Hematopoietic multipotent progenitor cell treated with erythropoietin and hydrocortisone succinate and interleukin-3 and kit ligand, for 4 days (in vitro differentiated cells): ENCODE measurements at places on chromosomes 5 and 9.

- DNase-seq, result no peak
Measured at GRCh38 chr9:129643706-129644105, 1.8 kb upstream of the ASB6 start.

GRCh38 chr5:34043099-34043876 is at the start of gene C1QTNF3:
Gene C1QTNF3, minus strand, starts transcription at chr5:34043213. Its CDS starts 88 bp downstream, at chr5:34043125.
- peak; percentile 15 for DNase-seq

- DNase-seq, result peak; percentile 76
Measured at GRCh38 chr9:17810728-17811571, 232.1 kb downstream of the SH3GL2 start.

DNA sequence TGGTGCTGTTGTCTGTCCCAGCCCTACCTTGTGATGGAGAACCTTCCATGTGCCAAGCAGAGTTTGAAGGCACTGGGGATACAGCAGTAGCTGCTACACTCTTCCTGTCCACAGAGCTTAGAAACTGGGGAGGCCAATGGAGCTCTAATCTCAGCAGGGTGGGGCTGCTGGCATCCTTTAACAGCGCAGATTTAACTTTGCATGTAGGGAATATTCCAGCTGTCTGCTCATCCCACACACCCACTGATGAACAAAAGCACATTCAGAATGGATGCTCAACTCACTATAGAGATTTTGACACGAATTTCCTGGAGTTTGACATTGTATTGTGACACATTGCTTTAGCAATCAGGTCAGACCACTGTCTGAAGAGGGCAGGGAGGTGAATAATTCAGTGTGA is 49.0 kb downstream of the TMEM215 start:
- DNase-seq, result no peak

DNA sequence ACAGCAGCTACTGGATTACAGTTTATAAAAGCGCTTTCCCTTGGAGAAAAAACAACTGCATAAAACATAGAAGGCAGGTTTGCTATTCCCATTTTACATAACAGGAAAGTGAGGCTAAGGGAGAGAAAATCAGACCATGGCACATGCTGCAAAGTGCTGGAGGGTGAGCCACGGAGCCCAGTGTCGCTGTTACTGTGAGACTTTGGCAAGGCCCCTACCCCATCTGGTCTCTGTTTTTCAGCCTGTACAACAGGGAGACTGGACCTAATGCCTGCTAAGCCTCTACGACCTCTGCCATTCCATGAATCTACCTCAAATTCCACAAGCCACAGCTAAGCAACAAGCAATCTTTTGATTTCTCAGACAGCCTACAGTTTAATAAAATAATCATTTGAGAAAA is 139.2 kb downstream of the GABBR2 start:
- DNase-seq, result no peak

GRCh38 chr5:98899456-98899855 is 29.4 kb downstream of the CHD1 start:
- no peak for DNase-seq

DNA sequence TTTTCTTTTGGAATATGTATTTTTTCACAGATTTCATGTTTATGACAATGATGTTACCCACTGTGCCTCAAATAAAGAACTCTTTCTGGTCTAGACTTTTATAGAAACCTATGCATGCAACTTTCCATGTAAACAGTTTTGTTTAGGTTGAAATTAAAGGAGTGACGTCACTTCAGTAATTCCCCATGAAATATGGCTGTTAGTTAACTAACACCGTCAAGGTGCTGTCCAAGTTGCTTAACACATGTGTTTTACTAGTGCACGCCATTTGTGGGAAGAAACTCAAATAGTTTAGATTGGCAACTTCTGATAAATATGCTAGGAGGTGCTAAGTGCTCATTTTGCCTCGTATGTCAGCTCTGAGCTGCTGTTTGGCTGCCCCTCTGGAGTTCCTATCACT is 102.2 kb downstream of the FBN2 start:
- no peak for DNase-seq

- no peak for DNase-seq
Measured at GRCh38 chr5:73706963-73707362, 81.0 kb downstream of the ARHGEF28 start.

- peak; percentile 61 for DNase-seq
Measured at GRCh38 chr5:134086943-134087305, 27.6 kb upstream of the TCF7 start.

DNA sequence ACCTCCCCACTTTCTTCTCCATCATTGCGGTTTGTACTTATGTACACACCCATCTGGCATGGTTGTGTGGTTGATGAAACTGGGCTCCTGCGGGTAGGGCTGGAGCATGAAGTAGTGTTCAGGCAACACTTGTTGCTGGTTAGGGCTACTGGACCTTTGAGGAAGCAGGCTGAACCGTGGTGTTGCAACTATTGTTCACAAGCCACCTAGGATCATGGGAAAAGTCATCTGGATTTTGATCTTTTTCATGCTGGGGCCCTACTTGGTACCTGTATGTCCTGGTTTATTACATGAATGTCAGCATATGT is 40.1 kb upstream of the TIFAB start:
- DNase-seq, result peak; percentile 33

- DNase-seq, result no peak
Measured at GRCh38 chr9:114086607-114087006, 8.5 kb upstream of the AMBP start.

GRCh38 chr5:56663523-56663922 is 151.8 kb upstream of the MAP3K1 start:
- no peak for DNase-seq

DNA sequence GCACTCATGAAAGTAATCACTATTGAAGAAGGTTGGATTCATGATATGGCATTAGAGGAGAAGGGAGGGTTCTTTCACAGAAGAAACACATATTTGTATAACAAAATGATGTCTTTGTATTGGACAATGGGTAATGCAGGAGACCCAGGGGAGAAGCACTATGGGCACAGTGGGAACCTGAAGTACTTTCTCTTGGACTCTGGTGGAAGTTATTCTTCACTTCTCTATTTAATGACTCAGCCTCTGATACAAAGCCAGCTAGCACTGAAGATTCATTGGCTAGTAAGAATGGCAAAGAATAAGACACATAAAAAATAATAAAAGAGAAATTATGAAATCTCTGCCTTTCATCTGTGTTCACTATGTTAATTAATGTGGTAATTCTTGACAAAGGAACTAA is 149.9 kb upstream of the PRR16 start:
- no peak for DNase-seq

DNA sequence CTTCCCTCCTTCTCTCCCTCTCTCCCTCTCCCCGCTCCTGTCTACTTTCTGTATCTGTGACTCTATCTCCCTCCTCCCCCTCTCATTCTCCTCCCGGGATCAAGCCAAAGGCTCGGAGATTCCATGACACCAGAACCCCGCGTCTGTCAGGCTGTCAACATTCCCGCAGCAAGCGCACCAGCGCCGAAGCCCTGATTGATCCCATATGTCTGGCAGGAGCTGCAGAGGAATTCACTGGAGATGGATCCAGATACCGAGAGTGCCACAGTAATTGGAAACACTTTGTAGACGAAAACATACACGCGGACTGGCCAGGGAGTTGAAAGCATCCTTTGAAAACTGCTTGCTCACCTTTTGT is 300 bp upstream of the SVEP1 start:
- DNase-seq, result no peak

DNA sequence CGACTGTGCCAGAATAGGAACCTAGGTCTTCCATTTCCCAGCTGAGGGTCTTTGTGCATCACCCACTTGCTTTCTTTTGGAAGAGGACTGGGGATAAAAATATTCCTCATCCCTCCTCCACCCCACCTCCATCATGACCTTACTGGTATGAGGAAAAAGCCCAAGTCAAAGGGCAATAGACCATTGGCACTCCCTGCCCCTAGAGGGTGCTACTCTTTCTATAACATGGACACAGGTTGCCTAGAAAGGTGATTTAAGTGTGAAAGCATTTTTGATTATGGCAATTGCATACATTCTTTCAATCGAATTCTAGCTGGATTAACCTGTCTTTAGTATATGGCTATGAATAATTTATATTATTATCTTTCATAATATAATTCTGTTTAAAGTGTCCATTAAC is 22.8 kb upstream of the ZNF618 start:
- peak; percentile 47 for DNase-seq

DNA sequence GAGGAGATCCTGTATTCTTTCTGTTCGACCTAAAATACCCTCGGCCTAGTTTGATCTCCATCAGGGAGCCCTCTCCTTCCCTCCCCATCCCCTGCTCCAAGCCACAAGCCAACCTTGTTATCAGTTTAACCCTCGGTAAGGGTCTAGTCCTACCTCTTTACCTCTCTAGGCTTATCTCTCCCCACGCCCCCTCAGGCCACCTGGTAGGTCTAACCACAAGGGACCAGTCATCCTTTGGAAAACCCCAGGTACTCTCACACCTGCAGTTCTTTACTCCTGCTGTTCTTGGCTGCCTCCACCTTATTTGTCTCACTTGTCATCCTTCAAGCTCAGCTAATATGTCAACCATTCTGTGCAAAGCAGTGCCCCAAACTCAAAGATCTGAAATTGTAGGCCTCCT is 78.7 kb downstream of the RAD23B start:
- DNase-seq, result no peak

- peak; percentile 10 for DNase-seq
Measured at GRCh38 chr5:95380103-95380628, 11.0 kb upstream of the FAM81B start.

DNA sequence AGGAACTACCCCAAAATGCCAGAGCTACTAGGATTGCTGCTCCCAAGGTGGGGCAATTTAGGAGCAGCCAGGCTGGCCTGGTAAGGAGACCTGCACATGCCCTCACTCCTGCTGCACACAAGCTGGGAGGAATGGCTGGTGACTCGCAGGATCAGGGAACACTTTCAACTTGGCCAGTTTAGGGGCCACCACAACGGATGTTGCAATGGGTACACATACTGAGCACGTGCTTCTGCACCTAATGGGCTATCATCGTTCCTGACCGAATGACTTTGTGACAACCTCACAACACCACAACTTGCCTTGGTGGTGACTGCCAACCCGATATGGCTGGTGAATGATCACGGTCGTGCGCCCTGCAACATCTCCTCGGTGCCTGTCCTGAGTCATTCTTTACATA is 172.0 kb downstream of the ROR2 start:
- no peak for DNase-seq

GRCh38 chr9:105299190-105299854 is 54.9 kb downstream of the SLC44A1 start:
- peak; percentile 95 for DNase-seq

- DNase-seq, result no peak
Measured at GRCh38 chr5:159243385-159243784, 19.7 kb upstream of the UBLCP1 start.

- no peak for DNase-seq
Measured at GRCh38 chr5:54881286-54882005, 103.9 kb downstream of the ESM1 start.

DNA sequence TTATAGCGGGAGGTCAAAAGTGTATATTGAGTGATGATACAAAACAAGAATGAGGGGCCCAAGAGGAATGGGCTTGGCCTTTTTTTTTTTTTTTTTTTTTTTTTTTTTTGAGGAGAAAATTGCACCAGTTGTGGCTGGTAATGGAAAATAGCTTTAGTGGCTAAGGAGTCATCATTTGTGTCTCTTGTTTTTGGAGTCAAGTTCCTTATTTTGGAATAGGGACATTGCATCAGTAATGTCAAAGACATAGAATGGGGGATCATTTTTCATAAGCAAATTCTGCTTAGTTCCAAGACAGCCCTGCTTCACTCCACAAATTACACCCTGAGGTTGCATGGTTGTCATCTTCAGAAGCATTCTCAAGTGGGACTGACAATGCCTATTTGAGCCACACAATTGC is 137.4 kb downstream of the STK32A start:
- DNase-seq, result no peak

- DNase-seq, result no peak
Measured at GRCh38 chr9:121242219-121242958, 25.6 kb upstream of the GSN start.

- peak; percentile 70 for DNase-seq
Measured at GRCh38 chr9:110142868-110143481, 65.0 kb downstream of the C9orf152 start.

DNA sequence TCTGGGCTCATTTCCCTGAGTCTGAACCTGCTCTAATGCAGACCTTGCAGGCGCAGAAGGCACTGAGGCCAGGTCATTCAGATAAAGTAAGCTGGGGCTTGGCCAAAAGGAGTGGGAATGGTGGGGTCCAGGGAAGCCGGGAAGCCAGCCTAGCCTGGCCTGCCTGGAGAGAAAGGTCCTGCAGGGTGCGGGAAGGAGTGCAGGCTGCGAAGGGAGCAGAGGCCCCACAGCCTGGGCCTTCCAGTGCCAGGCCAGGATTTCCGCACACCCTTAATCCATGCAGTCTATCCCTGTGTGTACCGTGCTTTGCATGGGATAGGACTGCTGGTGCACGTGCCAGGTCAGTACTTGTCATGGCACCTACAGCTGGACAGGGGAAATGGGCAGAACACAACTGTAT is 3.6 kb upstream of the STING1 start:
- DNase-seq, result no peak

DNA sequence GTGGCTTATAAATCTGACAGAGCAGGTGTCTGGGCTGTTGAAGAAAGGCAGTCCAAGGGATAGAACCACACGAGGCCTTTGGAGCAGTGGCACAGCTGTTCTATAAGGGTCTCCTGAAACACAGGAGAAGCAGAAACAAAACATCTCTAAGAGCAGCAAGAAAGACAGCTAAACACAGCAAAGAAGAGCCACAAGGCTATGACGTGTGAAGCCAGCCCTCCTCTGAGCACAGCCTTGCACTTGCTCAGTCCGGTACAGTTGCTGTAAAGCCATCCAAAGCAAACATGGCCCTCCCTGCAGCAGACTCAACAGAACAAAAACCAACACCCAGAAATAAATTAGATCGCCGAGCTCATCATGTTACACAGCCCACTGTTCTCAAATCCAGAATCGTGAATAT is 2.6 kb upstream of the GZMK start:
- DNase-seq, result no peak

DNA sequence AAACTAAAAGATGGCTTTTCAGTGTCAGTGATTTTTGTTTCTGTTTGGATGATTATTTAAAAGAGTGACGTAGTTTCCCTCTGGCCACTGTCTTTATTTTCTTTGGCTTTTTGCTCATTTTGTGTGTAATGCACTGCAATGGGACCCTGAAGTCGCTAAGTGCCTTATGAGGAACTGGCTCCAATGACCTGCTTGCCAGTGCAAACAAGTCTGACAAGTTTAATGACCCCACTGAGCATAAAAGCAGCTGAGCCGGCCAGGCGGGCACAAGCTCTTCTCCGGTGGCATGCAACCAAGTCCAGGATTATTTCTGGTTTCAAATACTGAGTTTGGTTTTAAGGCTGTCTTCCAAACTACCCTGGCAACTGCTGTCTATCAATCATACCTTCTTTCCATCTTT is 15.6 kb upstream of the GNA14 start:
- DNase-seq, result no peak

GRCh38 chr9:137339045-137339907 is 37.2 kb upstream of the NRARP start:
- no peak for DNase-seq
